Fibroblast of skin of left biceps (primary cell): ENCODE measurements at places on chromosomes 5 and 9.

GRCh38 chr5:173003360-173003759 is 19.8 kb downstream of the ATP6V0E1 start:
- no peak for DNase-seq

GRCh38 chr5:176381423-176381822 is 7.0 kb downstream of the NOP16 start:
- no peak for DNase-seq

DNA sequence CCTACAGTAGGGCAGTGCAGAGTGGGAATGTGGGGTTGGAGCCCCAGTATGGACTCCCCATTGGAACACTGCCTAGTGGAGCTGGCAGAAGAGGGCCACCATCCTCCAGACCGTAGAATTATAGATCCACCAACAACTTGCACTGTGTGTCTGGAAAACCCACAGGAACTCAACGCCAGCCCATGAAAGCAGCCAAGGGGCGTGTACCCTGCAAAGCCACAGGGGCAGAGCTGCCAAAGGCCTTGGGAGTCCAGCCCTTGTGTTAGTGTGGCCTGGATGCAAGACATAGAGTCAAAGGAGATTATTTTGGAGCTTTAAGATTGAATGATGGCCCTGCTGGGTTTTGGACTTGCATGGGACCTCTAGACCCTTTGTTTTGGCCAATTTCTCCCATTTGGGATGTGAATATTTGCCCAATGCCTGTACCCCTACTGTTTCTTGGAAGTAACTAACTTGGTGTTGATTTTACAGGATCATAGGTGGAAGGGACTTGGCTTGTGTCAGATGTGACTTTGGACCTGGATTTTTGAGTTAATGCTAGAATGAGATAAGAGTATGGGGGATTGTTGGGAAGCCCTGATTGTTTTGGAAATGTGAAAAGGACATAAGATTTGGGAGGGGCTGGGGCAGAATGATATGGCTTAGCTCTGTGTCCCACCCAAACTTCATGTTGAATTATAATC is 266.8 kb downstream of the SEMA5A start:
- no peak for DNase-seq

DNA sequence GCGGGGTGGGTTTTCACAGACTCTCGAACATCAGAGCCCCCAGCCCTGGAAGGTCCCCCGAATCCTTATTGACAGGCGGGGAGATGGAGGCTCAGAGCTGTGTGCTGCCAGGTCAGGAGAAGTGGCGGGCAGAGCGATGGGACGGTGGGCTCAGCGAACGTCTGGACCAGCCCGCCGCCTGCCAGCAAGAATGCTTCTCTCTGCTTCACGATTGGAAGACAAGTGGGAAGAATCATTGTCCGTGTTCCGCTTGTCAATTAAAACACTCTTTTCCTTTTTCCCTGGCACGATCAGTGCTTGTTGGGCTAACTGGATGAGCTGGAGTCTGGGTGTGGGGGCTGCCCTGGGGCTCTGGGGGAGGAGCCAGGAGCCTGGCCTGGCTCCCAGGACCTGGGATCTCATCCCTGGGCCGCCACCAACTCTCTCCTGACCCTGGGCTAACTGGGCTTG is 1.6 kb downstream of the COL5A1 start:
- no peak for DNase-seq

- no peak for DNase-seq
These were observed 16.3 kb downstream of the DAPK1 start for GRCh38 chr9:87513880-87514535.

- no peak for DNase-seq
These were observed 57.9 kb upstream of the SIMC1 start for GRCh38 chr5:176180339-176180738.

DNA sequence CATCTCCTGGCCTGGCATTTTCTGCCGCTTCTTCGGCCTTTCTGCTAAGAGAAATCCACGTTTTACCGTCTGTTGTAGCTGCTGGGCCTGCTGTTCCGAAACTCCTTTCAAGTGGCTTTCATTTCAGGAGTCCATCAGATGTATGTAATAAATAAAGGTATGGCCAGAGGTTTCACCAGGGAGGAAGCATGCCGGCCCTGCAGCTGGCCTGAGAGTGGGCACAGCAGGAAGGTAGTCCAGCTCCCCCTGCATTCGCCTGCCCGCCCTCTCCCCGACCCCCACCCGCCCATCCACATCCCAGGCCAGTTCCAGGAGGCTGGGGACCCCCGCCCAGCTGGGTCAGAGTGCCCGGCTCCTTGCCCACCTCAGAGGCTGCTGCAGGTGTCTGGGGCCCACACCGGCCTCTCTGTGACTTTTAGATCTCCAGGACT is 46.4 kb upstream of the EXOC3 start:
- DNase-seq: no peak

DNA sequence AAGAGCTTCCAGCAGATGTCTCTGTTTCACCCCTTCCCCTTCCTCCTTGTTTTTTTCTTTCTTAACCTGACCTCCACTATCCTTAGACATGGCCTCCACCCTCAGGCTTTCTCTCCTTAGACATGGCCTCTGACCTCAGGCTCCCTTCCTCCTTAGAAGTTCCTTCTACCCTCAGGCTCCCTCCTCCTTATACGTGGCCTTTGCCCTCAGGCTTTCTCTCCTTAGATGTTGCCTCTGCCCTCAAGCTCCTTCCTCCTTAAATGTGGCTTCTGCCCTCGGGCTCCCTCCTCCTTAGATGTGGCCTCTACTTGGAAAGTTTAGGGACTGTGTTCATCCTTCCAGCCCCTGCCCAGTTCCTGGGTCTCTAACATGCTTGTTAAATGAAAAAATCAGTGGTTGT is 180.4 kb upstream of the S1PR3 start:
- no peak for DNase-seq

DNA sequence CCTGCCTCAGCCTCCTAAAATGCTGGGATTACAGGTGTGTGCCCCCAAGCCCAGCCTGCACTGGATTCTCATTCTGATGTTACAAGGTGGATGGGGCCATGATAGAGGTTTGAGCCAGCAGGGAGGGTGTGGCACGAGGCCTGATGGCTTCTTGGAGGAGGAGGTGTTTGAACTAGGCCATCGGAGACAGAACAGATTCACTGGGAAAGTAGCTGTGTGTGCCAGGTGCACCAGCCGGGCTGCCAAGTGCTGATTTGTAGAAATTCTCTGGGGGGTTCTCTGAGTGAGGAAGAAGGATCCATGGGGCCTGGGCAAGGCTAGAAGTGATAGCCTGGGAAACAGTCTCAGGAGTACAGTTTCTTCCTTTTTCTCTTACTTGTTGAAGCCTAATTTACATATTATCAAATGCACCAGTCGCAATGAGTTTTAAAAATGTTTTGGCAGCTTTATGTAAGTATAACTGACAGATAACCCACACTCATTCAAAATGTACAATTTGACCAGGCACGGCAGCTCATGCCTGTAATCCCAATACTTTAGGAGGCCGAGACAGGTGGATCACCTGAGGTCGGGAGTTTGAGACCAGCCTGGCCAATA is 31.1 kb upstream of the STXBP1 start:
- no peak for DNase-seq

DNA sequence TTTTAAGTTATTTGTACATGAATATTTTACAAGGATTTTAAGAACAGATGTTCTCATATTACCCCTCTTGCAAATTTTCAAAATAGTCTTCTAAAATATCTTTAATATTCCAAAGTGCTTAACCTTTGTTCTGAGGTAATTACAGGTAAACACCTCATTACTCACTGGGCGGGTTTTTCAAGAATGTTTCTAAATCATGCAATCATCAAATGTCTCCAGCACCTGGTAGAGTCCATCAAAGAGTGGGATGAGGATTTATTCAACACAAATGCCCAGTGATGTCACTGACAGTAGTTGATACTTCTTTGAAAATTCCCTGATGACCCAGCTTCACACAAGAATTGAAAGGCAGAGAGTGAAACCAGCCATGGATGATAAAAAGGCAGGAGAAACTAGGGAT is 114.4 kb downstream of the SEC61B start:
- no peak for DNase-seq

DNA sequence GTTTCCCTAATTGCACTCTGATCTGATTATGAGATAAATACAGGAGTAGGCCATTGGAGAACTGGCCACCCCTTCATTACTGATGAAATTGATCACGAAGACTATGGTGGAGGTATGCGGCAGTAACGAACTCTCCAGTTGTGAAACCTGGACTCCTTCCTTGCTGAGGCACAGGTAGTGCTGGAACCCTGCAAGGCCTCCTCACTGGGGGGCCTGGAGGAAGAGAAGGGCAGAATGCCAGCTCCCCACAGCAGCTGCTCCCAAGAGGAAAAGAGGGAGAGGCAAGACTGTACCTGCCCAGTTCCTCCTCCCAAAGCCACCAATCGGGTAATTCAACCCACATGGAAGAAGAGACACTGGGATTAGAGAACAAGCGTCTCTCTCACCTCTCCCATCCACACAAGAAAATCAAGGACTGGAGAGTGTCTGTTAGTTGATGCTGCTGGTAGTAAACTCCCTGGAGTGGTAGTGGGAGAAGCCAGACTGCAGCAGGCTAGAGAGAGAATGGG is 19.1 kb upstream of the TRIO start:
- DNase-seq: no peak

DNA sequence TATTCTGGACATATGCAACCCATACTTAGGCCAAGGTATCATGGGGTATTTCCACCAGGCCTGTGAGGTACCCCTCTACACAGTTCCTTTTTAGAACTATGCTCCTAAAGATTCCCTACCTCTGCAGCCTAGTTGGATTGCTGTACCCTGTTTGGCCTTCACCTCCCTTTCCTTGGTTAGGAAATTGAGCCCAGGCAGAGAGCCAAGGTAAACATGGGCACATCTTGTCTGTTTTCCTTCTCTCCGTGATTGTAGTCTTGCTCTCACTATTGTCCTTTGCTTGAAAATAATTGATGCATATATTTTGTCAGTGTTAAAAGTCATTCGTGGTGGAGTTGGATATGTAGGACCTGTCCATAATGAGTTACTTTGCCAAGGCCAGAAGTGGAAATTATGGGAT is 26.7 kb downstream of the BDP1 start:
- no peak for DNase-seq

- no peak for DNase-seq
These were observed 24.1 kb downstream of the PCDH1 start for GRCh38 chr5:141853895-141854626.

DNA sequence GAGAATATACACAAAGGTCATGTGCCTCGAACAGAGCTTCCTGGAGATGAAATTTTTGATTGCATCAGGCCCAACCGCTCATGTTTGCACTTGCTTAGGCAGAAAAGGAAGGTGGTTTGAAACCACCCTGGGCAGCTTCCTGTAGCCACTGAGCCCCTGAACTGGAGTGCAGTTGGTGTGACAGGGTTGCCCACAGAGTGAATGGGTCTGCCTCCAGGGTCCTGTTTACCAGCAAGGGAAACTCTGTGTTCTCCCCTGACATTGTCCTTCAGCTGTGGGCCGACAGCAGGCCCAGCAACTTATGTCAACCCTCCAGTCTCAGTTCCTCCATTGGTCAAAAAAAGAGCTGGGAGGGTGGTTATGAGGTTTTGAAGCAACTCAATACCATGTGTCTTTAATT is 289.6 kb downstream of the KIF4B start:
- DNase-seq: no peak

DNA sequence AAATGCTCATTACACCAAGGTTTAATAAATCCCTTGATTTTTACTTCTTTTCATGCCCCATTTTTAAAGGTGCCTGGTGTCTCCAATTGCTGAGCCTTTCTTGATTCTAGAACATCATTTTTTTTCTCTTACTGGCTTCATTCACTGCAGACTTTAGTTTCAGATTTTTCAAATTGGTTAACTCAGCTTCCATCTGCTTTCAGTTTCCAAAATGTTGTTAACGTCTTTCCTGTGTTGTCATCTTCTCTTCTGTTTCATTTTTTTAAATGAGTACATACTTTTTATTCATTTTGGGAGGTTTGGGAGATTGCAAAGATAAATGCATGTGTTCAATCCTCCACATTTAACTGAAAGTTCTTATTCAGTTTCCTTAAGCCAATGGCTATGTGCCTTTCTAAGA is 126.4 kb upstream of the CCNG1 start:
- no peak for DNase-seq

- DNase-seq: no peak
These were observed 9.3 kb downstream of the PCDHGA12 start for GRCh38 chr5:141439411-141440141.

- no peak for DNase-seq
These were observed 22.7 kb downstream of the CCNH start for GRCh38 chr5:87390075-87390474.

DNA sequence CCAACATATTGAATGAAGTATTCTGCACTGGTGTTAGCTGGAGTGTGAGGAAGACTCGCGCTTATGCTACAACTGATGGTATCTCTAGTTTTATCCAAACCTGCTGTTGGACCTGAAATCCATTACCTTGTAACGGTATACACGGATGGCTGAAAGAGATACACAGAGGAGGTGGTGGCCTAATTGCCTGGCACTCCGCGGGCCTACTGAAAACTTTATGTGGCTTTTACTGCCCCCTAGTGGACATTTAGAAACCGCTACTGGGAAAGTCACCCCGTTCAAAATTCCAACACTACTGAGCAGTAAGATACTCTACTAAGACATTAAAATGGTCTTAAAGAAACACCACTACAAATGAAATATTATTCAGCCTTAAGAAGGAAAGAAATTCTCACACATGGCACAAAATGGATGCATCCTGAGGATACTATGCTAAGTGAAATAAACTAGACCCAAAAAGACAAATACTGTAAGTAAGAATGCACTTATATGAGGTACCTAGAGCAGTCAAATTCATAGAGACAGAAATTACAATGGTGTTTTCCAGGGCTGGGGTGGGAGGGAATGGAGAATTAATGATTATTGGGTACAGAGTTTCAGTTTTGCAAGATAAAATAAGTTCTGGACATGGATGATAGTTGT is 100.4 kb downstream of the TTLL11 start:
- DNase-seq: peak; percentile 38

GRCh38 chr5:20683241-20683940 is 695.4 kb upstream of the CDH18 start:
- no peak for DNase-seq

GRCh38 chr5:53397845-53398244 is 82.6 kb upstream of the FST start:
- no peak for DNase-seq

GRCh38 chr5:129199308-129199707 is 104.8 kb downstream of the ISOC1 start:
- no peak for DNase-seq

- DNase-seq: no peak
These were observed 74.2 kb downstream of the UGCG start for GRCh38 chr9:111970827-111971226.

- no peak for DNase-seq
These were observed 106.6 kb downstream of the DENND1A start for GRCh38 chr9:123823194-123823947.

GRCh38 chr5:59609501-59610265 is 283.8 kb downstream of the PDE4D start:
- no peak for DNase-seq

GRCh38 chr5:159783726-159784247 is 132.5 kb upstream of the ADRA1B start:
- DNase-seq: no peak

GRCh38 chr5:118253225-118254061 is 734.9 kb downstream of the DTWD2 start:
- no peak for DNase-seq

GRCh38 chr5:24497591-24498157 is 147.1 kb downstream of the CDH10 start:
- no peak for DNase-seq

GRCh38 chr5:143352691-143353090 is 50.8 kb downstream of the NR3C1 start:
- DNase-seq: no peak
